CD4-positive, alpha-beta T cell treated with Interferon gamma for 1 hour (primary cell): ENCODE measurements at places on chromosomes 7 and 10.
A peak's percentile ranks its signal among the peaks of the same experiment; 100 is the strongest.

DNA sequence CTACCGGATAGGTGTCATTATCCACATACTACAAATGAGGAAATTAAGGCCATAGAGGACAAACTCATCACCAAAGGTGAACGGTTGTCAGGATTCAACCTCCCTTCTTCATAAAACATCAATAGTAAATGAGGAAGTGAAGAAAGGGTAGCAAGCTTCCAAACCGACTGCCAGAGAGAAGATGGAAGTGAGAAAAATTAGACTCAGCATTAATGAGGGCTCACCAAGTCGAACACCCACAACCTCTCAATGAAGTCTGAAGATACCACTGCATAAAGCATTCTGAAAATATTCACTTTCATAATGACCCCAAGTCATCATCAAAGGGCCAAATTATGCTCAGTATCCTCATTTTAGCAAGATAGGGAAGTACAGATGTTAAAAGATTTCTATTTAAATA lies 29.6 kb downstream of the ABCB4 start:
- DNase-seq = no peak

- DNase-seq = no peak
Observed at GRCh38 chr10:47260505-47261111, 39.4 kb upstream of the GDF10 start.

GRCh38 chr7:74612015-74612829 lies 45.3 kb upstream of the GTF2I start:
- DNase-seq = no peak

- DNase-seq = no peak
Observed at GRCh38 chr10:65358565-65358964, 1567.3 kb upstream of the LRRTM3 start.

- no peak for DNase-seq
Observed at GRCh38 chr7:22654831-22655230, 72.2 kb upstream of the IL6 start.

GRCh38 chr10:89426230-89426868 lies 12.0 kb downstream of the IFIT5 start:
- DNase-seq = no peak

GRCh38 chr10:108411894-108412293 lies 1247.4 kb upstream of the SORCS1 start:
- DNase-seq = no peak

- no peak for DNase-seq
Observed at GRCh38 chr10:88063861-88064557, 200.6 kb downstream of the PTEN start.

DNA sequence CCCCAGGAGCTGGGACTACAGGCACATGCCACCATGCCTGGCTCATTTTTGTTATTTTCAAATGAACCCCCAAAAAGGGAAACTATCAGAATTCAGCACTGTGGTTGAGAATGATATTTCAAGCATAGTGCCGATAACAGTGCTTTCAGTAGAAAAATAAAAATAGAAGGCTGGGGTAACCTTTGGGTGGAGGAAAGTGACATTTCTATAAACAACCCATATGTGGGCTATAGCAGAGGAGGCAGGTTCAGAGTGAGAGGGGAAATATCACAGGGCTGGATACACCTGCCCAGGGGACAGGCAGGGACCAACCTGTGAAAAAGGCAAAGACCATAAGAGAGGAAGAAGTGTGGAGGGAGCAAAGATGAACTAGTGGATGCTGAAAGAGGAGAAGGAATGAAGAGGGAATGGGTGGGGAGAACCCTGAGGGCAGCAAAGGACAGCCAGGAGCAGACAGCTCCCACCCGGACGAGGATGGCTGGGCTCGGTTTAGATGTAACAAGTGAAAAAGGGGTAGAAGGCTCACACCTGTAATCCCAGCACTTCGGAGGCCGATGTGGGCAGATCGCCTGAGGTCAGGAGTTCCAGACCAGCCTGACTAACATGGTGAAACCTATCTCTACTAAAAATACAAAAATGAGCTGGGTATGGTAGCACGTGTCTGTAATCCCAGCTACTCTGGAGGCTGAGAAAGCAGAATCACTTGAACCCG lies 56.5 kb downstream of the MAP3K8 start:
- no peak for DNase-seq

DNA sequence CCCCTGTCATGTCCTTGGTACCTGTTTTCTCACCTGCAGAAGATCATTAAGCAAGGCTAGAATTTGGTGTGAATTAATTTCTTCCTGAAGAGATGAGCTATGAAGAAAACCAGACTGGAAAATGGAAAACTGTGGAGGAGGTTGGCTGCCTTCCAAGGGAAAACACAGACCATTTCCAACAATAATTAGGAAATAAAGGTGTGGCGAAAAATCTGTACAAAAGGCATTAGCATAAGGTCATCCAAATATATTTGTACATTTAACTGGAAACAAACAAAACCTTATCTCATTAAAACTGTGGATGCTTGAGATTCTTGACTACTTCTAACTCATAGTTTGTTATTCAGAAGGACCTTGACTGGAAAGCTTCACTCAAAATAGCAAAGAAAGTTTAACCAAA lies 1.7 kb downstream of the STN1 start:
- no peak for DNase-seq

- DNase-seq = no peak
Observed at GRCh38 chr10:25405871-25406270, 231.1 kb downstream of the GPR158 start.

GRCh38 chr7:101216001-101216859 lies 1.2 kb downstream of the PLOD3 start:
- DNase-seq = no peak

- no peak for DNase-seq
Observed at GRCh38 chr10:113547426-113547825, 5.4 kb upstream of the HABP2 start.

GRCh38 chr10:79905322-79906314 lies 43.3 kb downstream of the SFTPD start:
- no peak for DNase-seq

DNA sequence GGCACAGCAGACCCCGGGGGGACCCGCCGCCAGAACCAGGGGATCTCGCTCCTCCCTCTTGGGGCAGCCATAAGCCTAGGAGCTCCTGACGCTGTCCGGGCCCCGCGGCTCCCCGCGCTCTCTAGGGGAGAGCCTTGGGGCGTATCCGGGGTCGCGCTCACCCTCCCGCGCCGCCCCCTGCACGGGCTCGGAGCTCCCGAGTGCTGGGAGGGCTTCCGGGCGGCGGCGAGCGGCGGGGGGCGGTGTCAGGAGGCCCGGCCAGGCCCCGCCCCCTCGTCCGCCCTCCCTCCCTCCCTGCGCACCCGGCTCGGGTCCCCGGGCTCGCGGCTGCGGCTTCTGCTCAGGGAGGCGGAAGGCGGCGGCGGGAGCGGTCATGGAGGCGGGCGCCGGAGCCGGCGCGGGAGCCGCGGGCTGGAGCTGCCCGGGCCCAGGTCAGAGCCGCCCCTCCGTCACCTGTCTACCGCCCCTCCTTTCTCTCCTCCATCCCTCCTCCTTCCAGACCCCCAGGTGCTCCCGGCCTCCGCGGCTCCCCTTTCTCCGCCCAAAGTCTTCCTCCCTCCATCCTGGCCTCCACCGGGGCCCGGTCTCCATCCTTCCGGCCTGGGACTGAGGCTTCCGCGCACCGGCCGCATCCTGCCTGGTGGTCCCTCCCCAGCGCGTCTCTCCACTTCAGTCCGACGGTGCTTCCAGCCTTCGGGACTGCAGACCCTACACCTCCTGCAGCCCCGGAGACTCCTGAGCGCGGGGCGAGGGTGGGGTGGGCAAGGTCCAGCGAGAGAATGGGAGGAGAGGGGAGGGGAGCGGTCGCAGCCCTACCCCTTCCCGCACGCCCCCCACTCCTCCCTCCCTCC lies at the start of gene CCDC136:
TSS of gene CCDC136 (plus strand) at position 848 of the 851 bp plus-strand sequence. CDS start 444 bp downstream, outside the sequence.
- peak; percentile 74 for DNase-seq

GRCh38 chr10:104938031-104938430 lies 296.9 kb downstream of the SORCS3 start:
- no peak for DNase-seq

DNA sequence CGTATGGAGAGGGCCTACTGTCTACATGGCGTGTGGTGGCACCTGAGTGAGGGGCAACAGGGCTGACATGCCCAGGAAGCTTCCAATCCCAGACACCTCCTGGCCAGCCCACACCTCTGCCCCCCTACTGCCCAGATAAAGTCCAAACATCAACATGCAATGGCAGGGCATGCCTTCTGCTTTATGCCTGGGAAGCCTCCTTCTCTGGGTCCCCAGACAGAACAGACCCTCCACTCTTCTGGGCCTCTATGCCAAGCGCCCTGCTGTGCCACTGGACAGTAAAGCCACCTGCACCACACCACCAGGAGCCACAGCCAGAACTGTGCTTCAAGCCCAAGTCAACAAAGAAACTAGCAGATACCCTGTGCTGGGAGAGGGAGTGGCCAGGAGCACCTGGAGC lies 12.5 kb downstream of the TMEM72 start:
- DNase-seq = no peak

GRCh38 chr10:124717911-124718741 lies 26.1 kb downstream of the FAM53B start:
- DNase-seq = peak; percentile 78

GRCh38 chr10:74991435-74991834 lies 120.0 kb upstream of the SAMD8 start:
- no peak for DNase-seq

- DNase-seq = no peak
Observed at GRCh38 chr7:132891554-132891953, 190.3 kb downstream of the CHCHD3 start.

GRCh38 chr10:106980495-106981451 lies 183.7 kb downstream of the SORCS1 start:
- no peak for DNase-seq

DNA sequence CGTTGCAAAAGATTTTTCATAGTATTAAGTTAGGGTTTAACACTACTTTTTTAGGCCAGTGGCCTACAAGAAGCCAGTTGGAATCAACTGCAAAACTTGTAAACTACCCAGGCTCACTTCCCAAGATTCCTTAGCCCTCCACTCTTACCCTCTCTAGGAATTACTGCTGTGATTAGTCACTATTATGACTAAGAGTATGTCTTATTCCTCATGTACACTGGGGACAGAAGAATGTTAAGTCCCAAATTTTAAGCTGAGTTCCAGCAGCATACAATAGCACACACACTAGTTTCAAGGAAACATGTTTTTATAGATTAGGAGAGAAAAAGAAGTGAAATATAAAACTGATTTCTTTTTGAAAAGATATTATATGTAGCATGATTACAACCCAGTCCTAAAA lies 42.8 kb downstream of the FBXL13 start:
- no peak for DNase-seq

- no peak for DNase-seq
Observed at GRCh38 chr7:41912426-41912825, 209.5 kb upstream of the INHBA start.

- DNase-seq = no peak
Observed at GRCh38 chr10:119700321-119700954, 25.4 kb upstream of the INPP5F start.

- no peak for DNase-seq
Observed at GRCh38 chr7:131538813-131539179, 17.6 kb downstream of the PODXL start.

DNA sequence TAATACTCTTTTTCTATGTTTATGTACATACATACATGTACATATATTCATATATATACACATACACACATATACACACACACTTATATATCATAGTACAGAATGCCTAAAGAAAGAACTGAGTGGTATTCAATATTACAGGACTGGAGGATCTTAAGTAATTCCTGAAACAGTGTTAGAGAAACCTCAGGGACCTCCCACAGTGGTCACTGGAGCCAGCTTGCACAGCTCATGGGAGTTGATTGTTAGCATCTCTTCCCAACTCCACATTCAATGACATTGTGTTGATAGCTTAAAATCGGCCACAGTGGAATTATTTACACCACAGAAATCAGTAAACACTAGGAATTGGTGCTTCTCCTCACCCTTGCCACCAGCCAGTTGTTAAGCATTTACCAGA lies 6.0 kb downstream of the LRRC17 start:
- DNase-seq = no peak

DNA sequence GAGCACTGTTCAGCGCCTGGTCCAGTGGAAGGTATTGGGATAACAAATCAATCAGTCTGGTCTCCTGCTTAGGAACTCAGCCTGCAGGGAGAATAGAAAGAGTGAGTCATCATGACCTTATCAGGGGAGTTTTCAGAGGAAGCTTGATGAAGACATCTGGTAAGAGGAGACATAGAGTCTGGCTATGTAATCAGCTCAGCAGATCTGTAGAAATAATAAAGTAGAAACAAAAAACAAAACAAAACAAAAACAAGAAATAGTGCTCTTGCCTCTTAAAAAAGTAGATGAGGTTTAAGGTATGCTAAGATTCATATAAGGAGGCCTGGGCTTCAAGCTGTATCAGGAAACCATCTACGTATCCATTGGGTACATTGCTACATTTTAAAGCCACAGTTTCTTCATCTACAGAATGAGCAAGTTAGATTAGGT lies 14.4 kb downstream of the TAS2R41 start:
- DNase-seq = no peak

DNA sequence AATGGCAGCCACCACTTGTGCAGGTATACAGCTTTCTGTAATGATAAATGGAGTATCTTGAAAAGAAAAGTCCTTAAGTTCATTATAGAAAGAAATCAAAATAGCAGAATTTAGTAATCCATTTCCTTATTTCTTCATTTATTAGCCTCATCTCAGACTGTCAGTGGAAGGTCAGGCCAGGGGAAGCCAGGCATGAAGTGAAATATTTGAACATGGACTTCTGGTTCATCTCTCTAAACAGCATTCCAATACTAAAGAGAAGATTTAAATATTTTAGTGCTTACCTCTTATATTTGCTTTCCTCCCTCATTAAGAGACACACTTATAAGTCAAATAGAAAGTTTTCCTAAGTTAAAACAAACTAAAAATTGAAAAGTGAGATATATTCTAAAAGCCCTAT lies 26.8 kb downstream of the TRDMT1 start:
- DNase-seq = no peak

GRCh38 chr7:158664406-158664805 lies 40.2 kb downstream of the NCAPG2 start:
- DNase-seq = no peak

DNA sequence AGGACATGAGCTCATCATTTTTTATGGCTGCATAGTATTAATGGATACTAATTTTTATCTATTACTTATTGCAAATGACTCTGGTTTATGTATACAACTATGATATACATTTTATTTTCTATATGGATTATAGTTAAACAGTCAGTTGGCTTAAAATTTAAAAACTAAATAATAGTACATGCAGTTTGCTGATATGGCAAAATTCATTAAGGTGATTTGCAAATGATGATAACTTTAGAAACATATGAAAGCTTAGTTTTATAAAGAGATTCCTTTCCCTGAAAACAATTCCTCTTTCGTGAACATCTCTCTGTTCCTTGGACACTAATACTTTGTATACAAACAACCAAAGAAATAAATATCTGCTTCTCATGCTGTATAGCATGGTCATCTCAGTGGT lies 165.5 kb upstream of the SEMA3E start:
- DNase-seq = no peak

- no peak for DNase-seq
Observed at GRCh38 chr10:5033061-5033778, 29.6 kb upstream of the AKR1C2 start.

- no peak for DNase-seq
Observed at GRCh38 chr7:156620291-156620675, 20.3 kb upstream of the RNF32 start.

GRCh38 chr10:87546210-87546609 lies 41.5 kb downstream of the MINPP1 start:
- no peak for DNase-seq

- no peak for DNase-seq
Observed at GRCh38 chr7:137878333-137878961, 31.7 kb upstream of the DGKI start.

GRCh38 chr7:18895456-18895855 lies 222.0 kb downstream of the TWIST1 start:
- DNase-seq = no peak

- DNase-seq = no peak
Observed at GRCh38 chr10:103472005-103472404, 7.0 kb downstream of the CALHM3 start.

- no peak for DNase-seq
Observed at GRCh38 chr10:48239618-48240017, 34.9 kb downstream of the FRMPD2 start.
